Endothelial cell of umbilical vein (primary cell): ENCODE measurements at places on chromosomes 12 and 14.
A peak's percentile ranks its signal among the peaks of the same experiment; 100 is the strongest.

DNA sequence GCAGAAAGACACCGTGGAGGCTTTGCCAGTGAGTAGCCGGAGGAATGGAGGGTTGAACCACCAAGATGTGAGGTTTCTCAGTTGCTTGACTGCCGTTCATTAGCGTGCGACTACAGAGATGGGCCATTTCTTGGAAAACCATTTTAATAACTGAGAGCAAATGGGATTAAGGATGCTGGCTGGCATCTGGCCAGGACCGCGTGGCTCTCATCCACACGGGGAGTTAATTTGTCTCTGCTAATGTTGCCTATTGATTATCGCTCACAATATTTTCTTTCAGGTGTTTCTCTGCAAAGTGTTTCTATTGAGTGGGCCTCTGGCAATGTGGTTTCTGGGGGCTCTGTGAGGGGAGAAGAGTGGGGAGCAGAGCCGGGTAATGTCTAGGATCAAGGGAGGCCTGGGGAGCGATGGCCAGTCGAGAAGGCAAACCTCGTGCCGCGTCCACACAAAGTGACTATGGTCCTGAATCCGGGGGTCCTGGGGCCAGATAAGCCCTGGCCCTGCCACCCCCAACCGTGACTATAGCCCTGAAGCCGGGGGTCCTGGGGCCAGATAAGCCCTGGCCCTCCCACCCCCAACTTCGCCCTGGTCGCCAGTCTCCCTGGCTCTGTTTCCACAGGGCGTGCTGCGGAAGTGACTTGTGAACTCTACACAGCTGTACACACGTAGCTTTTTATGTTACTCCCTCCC, 110.6 kb downstream of the PRMT8 start:
- DNase-seq = no peak

DNA sequence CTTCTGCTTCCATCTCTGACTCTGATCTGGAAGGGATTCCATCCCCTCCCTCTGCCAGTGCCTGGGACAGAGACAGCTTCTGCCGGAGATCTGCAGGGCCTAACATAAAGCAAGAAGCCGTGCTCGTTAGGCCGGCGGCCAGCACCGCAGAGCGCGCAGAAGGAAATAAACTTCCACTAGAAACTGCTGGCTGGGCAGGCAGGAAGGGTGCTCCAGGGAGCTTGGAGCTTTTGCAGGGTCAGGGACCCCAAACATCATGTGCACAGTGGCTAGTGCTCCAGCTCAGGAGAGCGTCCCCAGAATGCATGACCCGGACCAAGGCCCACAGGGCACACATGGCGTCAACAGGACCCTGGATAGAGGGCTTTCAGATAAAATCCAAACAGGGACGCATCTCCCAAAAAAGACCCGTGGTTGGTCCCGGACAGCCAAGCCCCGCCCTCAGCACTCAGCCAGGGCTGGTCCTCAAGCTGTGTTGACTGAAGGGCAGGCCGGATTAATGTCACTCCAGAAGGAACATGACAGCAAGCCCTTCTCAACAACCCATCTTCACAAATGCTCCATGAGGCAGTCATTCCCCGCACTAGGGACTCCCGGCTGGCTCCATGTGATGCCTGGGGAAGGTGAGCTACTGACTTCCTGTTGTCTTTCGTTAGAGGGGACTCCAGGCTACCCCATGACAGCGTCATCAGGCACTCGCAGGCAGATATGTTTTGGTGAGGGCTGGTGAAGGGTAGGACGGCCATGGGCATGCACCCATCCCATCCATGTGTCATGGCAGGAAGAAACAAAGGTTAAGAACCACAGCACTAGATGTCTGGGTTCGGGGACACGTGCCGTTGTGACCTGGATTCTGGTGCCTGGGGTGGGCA, 121.5 kb downstream of the CALM1 start:
- no peak for DNase-seq

DNA sequence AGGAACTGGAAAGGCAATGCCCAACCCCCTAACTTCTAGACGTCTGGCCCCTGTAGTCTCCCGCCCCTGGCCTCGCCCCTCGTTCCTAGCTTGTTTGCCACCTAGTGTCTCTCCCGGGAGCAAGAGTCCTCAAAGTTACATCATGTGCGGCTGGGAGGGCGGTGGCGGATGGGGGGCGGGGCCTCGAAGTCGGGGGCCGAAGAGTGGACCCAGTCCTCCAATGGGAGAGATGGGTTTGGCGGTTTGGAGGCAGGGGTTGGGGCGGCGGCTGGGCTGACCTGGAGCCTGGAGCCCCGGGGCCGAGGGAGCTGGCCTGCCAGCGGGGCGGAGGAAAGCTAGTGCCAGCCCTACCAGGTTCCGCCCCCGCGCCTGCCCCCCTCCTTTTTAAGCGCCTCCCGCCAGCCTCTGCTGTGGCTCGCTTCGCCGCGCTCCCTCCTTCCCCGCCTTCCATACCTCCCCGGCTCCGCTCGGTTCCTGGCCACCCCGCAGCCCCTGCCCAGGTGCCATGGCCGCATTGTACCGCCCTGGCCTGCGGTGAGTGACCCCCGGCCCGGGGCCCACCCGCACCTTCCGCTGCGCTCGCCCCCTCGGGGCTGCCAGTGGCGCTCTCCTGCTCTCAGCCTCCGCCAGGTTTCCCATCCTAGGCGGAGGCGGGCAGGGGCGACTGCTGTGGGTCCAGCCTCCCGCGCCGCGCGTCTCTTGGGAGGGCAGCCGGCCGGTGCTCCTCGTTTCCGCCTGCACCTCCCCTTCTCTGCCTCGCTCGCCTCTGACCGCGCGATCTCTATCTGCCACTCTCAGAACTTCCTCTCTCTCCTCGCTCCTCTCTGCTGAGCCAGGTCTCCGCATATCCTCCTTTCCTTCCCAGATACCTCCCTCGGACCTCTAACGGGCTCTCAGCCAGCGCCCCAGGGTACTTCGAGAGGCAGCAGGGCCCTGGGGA, at the start of gene PCK2:
Gene PCK2, plus strand, starts transcription at position 411 of the 940 bp plus-strand sequence. Its CDS starts 95 bp downstream, at position 506.
- DNase-seq = peak; percentile 72

- no peak for DNase-seq
Measured at GRCh38 chr14:100669011-100669412, 57.7 kb upstream of the DLK1 start.

GRCh38 chr12:50069539-50069938, 12.1 kb downstream of the ASIC1 start:
- no peak for DNase-seq

GRCh38 chr12:15151161-15152091, 69.8 kb downstream of the RERG start:
- DNase-seq = peak; percentile 50

DNA sequence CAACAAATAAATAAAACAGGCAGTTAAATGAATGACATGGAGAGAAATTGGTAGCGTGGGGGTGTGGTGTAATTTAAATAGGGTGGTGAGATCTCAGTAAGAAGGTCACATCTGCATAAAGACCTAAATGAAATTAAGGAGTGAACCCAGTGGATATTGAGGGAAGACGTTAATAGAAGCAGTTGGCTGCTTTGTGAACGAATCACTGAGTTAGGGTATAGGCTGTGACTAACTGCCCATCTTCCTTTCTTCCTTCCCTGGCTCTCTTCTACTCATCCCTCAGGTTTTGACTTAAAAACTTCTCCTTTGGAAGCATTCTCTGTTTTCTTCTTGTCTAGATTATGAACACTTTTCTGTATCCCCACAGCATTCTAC, 64.7 kb downstream of the BTG1 start:
- no peak for DNase-seq

GRCh38 chr12:68976395-68976841, 43.4 kb upstream of the CPM start:
- no peak for DNase-seq

DNA sequence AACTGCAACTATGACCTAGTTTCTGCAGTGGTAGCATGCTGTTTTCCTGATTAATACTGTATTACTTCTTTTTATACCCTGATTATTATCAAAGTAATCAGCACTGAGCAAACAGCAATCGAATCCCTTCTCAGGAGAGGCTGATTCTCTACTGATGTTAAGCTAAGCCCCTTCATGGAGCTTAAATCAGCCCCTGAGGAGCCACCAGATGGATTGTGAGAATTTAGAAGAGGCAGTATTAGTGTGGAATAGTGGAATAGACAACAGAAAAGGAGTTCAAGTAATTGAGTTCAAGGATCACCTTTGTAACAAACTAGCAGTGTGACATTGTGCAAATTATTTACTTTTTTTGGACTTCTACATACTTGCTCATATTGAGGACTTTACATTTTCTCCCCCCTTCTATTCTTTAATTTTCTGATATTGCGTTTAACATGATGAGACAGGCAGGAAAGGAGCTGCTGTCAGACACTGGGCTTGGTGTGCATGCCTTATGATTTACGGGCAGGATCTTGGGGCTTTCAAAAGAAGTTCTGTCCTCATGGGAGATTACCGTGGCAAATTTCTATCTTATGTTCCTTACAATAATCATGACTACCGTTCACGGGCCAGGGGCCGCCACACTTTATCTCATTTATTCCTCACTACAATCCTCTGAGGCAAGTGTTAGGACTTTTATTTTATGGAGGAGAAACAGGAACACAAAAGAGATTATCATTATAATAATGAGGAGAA, 68.0 kb downstream of the PTPRR start:
- no peak for DNase-seq

GRCh38 chr14:49546766-49547165, 39.4 kb downstream of the RPS29 start:
- DNase-seq = no peak

- no peak for DNase-seq
Measured at GRCh38 chr12:55765736-55766290, 22.9 kb downstream of the GDF11 start.

DNA sequence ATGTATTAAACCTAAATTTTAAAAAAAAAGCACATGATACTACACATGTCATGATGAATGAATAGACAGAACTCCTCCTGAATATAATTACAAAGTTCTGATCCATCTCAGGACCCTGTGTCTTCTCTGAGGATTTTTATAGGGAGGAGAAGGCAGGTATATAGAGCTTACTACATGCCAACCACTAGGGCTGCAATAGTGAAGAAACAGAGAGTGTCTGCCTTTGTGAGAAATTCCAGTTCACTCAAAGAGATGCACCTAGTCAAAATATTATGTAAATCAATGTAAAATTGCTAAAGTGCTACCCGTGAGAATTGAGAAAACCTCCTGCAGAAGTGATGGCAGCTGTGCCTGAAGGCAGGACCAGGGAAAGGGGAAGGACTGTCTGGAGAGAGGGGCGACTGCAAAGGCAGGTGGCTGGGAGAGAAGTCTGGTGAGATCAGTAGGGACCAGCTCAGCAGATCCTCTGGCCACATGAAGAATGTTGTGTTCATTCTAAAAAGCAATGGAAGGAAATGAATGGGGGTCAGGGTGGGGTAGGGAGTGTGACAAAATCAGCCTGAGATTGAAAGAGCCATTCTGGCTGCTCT, 15.1 kb downstream of the ABHD4 start:
- peak; percentile 34 for DNase-seq

- DNase-seq = peak; percentile 45
Measured at GRCh38 chr12:118136559-118137003, 657 bp downstream of the PEBP1 start.

DNA sequence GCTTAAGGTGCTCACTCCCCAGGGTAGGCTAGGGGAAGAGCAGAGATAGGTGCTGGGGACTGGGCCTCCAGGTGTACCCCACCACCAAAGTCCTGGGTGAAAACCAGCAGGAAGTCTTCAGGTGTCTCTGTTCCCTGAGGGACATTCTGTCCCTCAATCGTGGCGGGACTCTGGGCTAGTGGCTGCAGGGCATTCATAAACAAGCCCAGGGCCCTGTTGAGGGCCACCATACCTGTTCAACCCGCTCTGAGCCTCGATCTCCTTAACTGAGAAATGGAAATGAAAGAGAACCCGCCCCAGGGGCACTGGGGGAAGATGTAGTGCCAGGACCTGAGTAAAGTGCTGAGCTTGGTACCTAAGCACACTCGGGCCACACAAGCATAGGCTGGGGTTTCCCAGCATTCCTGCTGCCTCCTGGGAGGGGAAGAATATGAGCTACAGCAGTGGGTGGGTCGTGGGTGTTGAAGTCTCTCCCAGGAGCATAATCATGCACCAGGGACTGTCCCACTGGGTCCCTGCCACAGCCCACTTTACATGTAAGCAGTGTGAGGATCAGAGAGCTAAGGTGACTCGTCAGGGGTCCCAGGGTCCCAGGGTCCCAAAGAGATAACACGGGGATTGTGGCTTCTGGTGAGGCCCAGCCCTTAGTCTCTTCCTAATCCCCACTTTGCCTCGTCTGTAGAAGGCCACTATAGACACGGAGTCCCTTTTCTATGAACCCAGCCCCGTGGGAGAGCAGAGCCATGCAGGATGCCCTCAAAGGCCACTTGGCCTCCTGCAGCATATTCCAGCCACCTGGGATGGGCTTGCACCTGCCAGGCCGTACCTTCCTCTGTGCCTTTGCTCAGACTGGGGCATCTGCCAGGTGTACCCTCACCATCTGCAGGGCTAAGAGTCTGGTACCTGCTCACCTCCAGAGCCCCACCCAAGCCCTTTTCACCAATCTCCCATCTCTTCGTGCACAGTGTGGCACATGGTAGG, 14.4 kb downstream of the FAM222A start:
- DNase-seq = no peak

GRCh38 chr14:104555430-104556255, 23.9 kb upstream of the C14orf180 start:
- DNase-seq = no peak

- DNase-seq = no peak
Measured at GRCh38 chr12:107361970-107362369, 268.6 kb upstream of the CRY1 start.

- peak; percentile 43 for DNase-seq
Measured at GRCh38 chr14:61420326-61420725, 98.9 kb downstream of the PRKCH start.

- no peak for DNase-seq
Measured at GRCh38 chr14:102479777-102480176, 29.8 kb downstream of the ANKRD9 start.

GRCh38 chr14:69693801-69694729, 72.9 kb upstream of the SRSF5 start:
- no peak for DNase-seq

DNA sequence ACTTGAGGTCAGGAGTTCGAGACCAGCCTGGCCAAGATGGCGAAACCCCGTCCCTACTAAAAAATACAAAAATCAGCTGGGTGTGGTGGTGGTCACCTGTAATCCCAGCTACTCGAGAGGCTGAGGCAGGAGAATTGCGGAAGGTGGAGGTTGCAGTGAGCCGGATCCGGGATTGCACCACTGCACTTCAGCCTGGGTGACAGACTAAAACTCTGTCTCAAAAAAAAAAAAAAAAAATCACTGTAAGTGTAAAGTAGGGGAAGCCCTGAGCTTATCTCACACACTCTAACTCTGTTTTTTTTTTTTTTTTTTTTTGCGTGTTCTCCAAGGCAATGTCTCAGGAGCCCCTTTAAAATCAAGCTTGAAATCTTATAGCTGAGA, 421 bp upstream of the RBMS2 start:
- DNase-seq = no peak

DNA sequence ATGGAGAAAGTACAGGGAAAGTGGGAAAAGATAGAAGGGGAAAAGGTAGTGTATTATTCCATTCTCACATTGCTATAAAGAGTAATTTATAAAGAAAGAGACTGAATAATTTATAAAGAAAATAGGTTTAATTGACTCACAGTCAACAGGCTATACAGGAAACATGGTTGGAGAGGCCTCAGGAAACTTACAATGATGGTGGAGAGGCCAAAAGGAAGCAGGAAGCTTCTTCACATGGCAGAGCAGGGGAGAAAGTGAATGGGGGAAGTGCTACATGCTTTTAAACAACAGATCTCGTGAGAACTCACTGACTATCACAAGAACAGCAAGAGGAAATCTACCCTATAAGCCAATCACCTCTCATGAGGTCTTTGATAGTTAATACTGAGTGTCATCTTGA, 725.0 kb upstream of the FLRT2 start:
- no peak for DNase-seq

GRCh38 chr12:48788854-48789775, at the start of gene ADCY6:
TSS of gene ADCY6 (minus strand) at chr12:48789089. CDS start at chr12:48783434, 5,655 bp downstream.
- peak; percentile 79 for DNase-seq

- DNase-seq = peak; percentile 10
Measured at GRCh38 chr12:131860472-131861260, 32.5 kb downstream of the MMP17 start.

- DNase-seq = no peak
Measured at GRCh38 chr12:127629066-127629820, 637.7 kb upstream of the TMEM132C start.
